ENCODE measurements at places on chromosomes 4 and X.
A peak's percentile ranks its signal among the peaks of the same experiment; 100 is the strongest.

DNA sequence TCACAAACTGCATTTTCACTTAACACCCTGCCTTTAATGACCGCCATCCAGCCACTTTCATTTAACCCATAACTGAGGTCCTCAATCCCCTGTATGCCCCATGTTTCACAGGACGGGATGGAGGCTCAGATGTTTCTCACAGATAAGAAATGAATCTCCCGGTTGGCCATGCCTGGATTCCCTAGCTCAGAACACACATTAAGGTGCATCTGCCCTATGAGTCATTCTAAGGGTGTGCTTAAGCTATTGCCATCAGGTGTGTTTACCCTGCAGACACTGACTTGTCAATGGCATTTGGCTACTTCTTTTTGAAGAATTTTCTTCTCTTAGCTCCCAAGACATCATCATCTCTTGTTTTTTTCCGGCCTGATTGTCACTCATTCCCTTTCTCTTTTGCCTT, 222.6 kb upstream of the SMIM31 start:
- DNase-seq: no peak

GRCh38 chr4:118557298-118557851, 127.8 kb upstream of the METTL14 start:
- DNase-seq: peak; percentile 30

GRCh38 chrX:155959018-155959587, 38.4 kb upstream of the IL9R start:
- DNase-seq: no peak

DNA sequence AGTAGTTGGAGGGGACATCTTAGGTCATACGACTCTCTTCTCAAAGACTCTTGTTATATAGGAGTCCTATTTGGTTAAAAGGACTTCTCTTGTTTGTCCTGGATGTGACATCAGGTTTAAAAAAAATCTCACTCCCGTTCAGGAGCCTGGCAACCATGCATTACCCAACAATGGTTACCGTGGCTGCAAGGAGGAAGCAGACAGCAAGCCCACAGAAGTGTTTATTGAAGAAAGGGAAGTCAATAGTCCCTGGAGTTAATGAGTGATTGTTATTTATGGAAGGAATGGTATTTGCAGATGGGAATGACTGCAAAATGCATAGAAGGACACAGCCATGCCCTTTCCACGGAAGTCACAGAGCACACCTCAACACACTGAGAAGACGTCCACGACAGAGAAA, 75.9 kb upstream of the ENPP6 start:
- DNase-seq: no peak

GRCh38 chrX:40411340-40412111, 169.2 kb upstream of the ATP6AP2 start:
- no peak for DNase-seq

GRCh38 chr4:48635310-48635709, 144.8 kb downstream of the FRYL start:
- peak; percentile 9 for DNase-seq
